ENCODE measurements at places on chromosomes 13 and 19. TPM values are rescaled to one million over a fixed set of nuclear protein-coding genes. Genes with fewer than 3 reads are reported as not detected.

Gene CEACAM7
- total RNA-seq = 0.17 TPM

Gene OR7A5
- not detected for total RNA-seq

Gene ZNF470
- total RNA-seq = 1.5 TPM

Gene ZNF681
- not detected for total RNA-seq

Gene PCDH8
- not detected for total RNA-seq

Gene CNOT3
- total RNA-seq = 68.3 TPM
